ENCODE measurements at places on chromosomes 1 and 21.

DNA sequence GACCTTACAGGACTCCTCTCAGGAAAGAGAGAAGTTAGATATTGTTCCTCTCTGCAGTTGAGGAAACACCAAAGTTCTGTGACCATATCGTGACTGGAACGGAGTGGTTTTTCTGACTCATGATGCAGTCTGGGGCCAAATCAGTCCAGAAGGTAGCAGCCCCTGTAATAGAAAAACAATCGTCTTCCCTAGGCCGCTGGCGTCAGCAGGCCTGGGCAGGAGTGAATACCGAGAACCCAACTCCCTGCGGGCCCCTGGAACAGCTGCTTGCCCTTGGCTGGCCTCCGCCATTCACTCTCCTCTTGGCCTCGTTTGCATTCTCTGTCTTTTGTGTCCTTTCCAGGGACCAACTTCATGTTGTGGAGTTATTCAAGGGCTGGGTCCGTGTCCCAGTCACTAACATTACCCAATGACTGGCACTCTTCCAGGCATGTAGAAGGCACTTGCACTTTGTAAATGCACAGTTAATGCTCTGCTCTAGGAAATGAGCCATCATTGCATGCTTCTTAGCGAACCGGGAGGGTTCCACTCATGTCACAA, 10.9 kb upstream of the CD101 start:
- no peak for DNase-seq

DNA sequence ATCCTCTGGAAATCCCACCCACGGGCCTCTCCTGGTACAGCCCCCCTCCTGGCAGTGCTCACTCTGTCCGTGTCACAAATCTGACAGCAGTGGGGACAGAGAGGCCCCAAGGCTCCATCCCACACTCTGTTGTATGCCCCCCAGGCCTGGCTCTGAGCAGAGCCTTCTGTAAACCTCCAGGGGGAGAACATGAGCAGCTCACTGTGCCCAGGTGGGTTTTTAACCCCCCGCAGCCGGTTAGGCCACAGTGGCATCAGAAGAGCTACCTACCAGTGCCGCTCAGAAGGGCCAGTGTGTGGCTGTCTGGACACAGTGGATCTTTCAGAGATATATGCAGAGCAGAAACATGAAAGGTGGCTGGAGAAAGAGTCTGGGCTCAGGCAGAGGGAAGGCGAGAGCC, 12.0 kb upstream of the GPR153 start:
- no peak for DNase-seq

GRCh38 chr1:200183637-200184036, 156.1 kb downstream of the NR5A2 start:
- no peak for DNase-seq

DNA sequence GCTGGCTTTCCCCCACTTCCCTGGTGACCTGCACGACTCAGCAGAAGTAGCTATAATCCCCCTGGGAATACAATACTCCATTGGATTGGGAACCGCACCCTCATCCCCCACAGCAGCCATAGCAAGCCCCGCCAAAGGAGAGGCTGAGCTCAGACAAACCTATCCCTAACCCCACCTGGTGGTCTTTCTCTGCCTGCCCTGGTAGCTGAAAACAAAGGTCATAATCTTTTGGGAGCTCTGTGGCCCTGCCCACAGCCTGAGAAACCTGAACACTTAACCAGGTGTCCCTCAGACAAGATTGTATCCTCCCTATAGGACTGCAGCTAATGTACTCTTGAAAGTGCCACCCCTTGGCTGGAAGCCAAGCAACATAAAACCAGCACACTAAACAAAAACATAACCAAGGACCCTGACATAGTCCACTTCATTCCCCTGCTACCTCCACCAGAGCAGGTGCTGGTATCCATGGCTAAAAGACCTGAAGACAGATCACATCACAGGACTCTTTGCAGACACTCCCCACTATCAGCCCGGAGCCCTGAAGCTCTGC, 71.6 kb upstream of the RUNX1 start:
- DNase-seq = peak; percentile 10
